ENCODE measurements at places on chromosomes 16 and 17. TPM values are rescaled to one million over a fixed set of nuclear protein-coding genes. Genes with fewer than 3 reads are reported as not detected.

The SLC52A1 gene
- total RNA-seq, result 1.4 TPM

- DNase-seq, result peak; percentile 99
Observed at GRCh38 chr16:2911638-2912329, at the start of gene FLYWCH1. Gene FLYWCH1 (plus strand): TSS chr16:2911931. CDS start chr16:2929686, 17,755 bp downstream.

DNA sequence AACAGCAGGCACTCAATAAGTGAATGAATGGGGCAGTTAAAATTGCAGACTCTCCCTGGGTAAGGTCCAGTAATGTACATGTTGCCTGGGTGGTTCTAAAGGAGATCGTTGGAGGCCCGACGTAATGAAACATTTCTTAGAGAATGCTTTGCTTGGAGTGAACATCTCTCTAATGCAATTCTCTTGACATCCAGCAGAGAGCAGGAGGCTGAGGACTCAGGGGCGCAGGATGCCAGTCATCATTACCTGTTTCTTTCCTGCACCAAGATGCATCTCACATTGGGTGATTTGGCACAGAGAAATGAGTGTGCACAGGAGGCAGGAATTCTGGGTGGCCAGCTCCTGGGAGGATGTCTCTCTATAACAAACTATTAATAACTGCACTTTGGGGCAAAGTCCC is 130.3 kb upstream of the RBBP6 start:
- no peak for DNase-seq

DNA sequence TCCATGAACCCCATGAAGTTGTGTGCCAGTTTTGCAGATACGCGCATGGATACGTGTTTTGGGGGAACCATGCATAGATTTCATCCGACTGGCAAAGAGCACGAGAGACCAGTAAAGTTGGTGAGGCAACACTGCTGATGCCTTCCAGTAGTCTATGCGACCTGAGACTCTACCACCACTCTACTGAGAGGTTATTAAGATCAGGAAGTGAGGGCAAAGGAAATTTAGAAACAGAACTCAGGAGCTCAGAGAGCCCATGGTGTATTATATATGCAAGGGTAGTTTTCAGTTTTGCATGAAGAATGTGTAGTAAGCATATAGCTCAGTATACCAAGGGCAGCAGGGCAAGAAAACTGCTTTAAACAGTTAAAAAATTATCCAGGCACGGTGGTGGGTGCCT is 4.2 kb downstream of the SLX4 start:
- no peak for DNase-seq

DNA sequence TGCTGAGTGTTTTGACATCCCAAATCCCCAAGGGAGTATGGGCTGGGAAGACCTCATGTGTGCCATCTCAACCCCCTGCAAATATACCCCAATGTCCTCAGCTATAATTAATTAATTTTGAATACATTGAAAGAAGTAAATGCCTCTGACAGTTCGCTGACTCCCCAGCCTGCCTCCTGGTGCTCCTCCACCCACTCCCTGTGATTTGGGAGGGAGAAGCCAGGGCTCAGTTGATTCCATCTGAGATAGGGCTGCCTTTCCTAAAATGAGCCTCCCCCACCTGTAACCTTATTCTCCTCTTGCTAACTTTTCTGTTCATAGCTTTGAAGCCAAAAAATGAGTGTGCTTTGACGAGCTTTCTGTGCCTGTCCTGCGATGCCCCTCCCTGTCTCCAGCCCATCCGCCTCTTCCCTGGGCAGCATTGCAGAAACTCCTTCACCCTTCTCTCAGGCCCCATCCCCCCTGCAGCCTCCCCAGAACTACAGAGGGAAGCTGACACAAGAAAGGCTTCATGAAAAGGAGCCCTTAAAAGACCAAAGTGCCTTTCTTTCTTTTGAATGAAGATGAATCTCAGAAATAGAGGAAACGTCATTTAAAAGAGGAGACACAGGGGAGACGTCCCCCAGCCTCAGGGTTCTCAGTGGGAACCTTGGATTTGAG is 70.3 kb downstream of the HLF start:
- no peak for DNase-seq

The UTS2R gene
- total RNA-seq, result 0.48 TPM

The VTN gene
- 8.7 TPM for total RNA-seq

DNA sequence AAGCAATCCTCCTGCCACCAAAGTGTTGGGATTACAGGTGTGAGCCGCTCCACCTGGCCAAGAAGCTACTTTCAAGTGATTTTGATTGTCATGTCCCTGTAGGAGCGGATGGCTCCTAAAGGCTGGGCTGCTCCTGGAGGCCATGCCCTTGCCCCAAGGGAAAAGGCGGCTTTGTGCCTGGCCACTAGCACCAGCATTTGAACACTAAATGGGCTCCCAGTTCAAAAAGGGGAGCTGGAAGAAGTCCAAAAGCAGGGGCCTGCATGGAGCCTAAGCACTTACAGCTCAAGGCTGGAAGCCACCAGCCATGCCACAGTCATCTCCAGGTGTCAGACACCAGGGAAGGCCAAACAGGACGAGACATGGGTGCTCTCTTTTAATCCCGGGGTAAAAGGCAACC is 26.8 kb downstream of the SPHK1 start:
- no peak for DNase-seq

The SLC5A2 gene
- total RNA-seq, result 2.9 TPM

DNA sequence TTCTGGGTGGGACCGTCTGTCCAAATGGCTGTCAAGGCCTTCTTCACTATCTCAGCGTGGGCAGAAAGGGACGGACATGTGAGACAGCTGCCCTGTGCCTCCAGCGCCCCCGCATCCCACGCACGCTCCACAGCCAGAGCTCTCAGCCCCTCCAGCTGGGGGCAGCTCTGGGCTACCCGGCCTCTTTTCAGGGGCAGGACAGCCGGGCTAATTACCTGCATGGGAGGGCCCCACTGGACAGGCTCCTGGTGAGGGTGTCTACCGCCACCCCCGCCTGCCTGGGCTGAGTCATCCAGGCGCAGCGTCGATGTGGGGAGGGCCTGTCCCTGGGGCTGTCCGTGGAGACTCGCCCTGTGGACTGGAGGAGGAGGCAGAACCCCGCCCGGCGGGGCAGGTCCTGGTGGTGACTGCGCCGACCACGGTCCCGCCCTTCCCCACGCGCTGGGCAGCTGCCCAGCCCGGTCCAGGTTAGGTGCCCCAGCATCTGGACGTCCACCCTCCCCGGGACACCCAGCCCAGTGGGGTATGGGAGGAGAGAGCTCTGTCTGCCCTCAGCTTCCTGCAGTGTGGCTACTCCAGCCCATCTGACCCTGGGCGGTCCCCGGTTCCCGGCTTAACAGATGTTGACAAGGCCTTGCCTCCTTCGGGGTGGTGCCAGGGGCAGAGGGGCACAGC is 5.9 kb upstream of the METRNL start:
- DNase-seq, result no peak

Measured in umbilical cord (tissue), 2 donors.